ENCODE measurements at places on chromosomes 2 and 18. TPM values are rescaled to one million over a fixed set of nuclear protein-coding genes. Genes with fewer than 3 reads are reported as not detected.
A peak's percentile ranks its signal among the peaks of the same experiment; 100 is the strongest.

The AQP12A gene
- polyA plus RNA-seq = 744 TPM

- DNase-seq = no peak
Observed at GRCh38 chr2:97011977-97012569, 25.7 kb upstream of the FAM178B start.

The ANO7 gene
- polyA plus RNA-seq = 1.2 TPM

The AOX1 gene
- polyA plus RNA-seq = 29.2 TPM

- no peak for DNase-seq
Observed at GRCh38 chr2:103135679-103136078, 373.8 kb downstream of the TMEM182 start.

- DNase-seq = peak; percentile 34
Observed at GRCh38 chr2:67772216-67773170, 290.3 kb downstream of the C1D start.

DNA sequence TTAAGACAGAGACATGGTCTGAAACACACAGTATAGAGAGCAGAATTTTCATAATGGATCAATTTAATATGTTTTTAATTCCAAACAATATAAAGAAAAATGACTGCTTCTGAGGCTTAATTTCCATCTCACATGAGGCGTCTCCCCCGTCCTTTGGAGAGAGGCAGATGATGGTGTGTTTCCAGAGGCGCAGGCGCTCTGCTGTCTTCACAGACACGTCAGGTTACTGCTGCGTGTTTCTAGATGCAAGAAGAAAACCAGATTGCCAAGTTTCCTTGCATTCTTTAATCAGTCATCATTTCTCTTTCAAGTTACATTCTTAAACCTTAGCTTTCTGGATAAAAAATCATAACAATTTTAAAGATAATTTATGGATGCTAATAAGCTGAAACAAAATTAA lies 160.2 kb downstream of the ATP9B start:
- no peak for DNase-seq

DNA sequence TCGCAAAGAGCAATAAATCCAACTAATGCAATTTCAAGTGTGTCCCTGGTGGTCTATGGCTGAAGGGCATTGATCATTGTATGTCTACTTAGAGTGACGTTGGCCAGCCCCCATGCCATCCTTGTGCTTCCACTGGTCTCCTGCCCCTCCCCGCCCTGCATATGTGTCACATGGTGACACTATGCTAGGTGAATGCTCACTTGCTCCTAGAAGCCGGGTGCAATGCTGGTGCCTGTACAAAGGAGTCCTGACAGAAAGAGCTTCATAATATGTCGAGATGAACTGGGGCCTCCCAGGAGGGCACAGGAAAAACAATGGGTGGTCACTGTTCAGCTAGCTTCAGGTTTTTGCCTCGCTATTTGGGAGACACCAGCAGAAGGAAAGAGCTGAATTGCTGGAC lies 5.9 kb upstream of the TRABD2A start:
- no peak for DNase-seq

DNA sequence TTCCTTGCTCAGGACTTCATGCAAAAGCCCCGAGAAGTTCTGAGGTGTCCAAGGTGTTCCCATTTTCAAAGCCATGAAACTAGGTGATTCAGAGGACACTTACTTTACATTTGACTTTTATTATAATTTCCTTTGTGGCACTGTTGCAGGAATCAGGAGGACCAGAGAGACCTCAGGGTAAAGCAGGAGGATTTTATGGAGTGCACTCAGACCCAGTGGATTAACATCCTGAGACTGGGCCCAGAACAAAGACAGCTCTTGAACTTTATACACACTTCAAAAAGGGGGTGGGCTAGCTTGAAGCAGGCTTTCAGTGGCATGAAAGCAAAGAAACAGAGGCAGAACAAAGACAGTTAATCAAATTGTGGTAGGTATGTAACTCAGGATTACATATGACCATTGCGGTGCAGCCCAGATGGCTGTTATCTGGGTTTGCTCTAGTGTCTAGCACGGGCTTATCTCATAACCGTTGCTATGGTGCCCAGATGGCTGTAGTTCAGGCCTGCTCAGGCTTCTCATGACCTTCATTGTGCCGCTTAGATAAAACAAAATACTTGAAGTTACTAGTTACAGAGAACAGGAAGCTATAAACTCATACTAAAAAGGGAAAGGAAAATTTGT lies 39.4 kb downstream of the TMEM182 start:
- no peak for DNase-seq

GRCh38 chr18:57791192-57791591 lies 11.9 kb downstream of the ATP8B1 start:
- no peak for DNase-seq

GRCh38 chr2:146506851-146507250 lies 1338.0 kb upstream of the ACVR2A start:
- no peak for DNase-seq

DNA sequence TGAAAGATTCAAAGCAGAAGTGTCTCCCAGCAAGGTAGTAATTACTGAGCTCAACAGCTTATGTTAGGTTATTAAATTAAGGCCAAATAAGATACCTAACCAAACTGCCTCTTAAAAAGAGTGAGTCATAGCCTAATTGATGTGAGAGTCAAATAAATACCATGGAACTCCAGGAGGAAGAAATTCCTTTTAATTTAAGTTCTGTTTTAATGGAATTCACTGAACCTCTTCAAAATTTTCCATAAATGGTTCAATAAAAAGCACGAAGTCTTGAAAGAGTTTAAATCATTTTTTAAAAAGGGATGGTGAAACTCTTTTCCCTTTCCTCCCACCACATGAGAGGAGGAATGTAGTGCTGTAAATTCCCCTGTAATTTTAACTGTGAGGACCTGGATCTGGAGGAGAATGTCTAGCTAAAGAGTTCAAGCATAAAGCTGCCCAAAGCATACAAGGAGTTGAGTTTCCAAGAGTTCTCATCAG lies 180.8 kb upstream of the MMADHC start:
- no peak for DNase-seq

DNA sequence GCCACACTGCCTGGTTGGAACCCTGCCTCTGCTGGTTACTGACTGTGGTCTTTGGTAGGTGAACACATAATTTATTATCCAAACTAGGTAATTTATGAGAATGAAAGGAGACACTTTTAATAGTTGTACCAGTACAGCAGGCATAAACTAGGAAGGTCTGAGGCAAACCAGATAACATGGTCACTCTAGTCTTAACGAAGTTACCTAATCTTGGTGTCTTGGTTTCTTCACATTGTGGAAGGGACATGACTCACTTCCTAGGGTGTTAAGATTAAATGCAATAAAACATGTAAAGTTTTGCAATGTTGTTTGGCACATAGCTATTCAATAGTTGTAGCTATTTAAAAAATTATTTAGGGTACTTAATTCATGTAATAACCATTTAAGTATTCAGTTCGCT lies 23.3 kb downstream of the SPTBN1 start:
- DNase-seq = no peak

DNA sequence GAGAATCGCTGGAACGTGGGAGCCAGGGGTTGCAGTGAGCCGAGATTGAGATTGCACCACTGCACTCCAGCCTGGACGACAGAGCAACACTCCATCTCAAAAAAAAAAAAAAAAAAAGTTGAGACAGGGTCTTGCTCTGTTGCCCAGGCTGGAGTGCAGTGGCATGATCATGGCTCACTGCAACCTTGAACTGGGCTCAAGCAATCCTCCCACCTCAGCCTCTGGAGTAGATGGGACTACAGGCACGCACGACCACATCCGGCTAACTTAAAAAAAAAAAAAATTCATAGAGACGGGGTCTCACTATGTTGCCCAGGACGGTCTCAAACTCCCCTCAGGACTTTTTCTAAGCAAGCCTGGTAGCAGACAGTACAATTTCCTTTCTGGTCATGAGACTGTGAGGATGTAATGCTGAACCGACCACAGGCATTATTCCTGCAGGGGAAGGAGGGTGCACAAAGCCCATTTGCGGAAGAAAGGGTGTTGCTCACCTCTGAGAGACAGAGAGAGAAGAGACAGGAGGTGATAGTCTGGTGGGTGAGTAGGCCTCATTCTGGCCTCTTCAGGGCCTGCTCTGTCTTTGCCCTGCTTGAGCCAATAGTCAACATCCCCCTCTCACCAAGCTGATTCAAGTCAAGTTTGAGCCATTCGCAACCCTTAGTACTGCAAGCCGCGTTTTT lies 205.3 kb downstream of the ZFP36L2 start:
- DNase-seq = no peak

DNA sequence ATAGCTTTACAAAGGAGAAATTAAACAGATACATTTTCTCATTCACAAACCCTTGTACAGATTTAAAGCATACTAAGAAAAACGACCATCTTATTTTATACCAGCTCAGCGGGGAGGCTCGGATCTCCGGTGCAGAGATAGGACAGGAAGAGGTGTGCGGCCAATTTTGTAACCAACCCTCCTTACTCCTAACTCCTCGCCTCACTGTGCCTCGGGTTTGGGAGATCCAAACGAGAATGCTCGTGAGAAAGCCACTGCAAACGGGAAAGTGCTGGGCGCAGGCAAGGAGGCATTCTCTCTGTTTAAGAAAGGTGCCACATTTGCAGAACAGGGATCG lies 1.2 kb downstream of the KDSR start:
- DNase-seq = no peak

The SCYGR4 gene
- not detected for polyA plus RNA-seq
